ENCODE measurements at places on chromosomes 2 and 18.

GRCh38 chr18:49527631-49528327 lies 34.1 kb upstream of the LIPG start:
- no peak for DNase-seq

- no peak for DNase-seq
Observed at GRCh38 chr2:176443946-176444345, 174.7 kb downstream of the MTX2 start.

- no peak for DNase-seq
Observed at GRCh38 chr2:74131901-74132300, 15.8 kb downstream of the BOLA3 start.

GRCh38 chr2:205781244-205781931 lies 99.1 kb downstream of the NRP2 start:
- DNase-seq = no peak

DNA sequence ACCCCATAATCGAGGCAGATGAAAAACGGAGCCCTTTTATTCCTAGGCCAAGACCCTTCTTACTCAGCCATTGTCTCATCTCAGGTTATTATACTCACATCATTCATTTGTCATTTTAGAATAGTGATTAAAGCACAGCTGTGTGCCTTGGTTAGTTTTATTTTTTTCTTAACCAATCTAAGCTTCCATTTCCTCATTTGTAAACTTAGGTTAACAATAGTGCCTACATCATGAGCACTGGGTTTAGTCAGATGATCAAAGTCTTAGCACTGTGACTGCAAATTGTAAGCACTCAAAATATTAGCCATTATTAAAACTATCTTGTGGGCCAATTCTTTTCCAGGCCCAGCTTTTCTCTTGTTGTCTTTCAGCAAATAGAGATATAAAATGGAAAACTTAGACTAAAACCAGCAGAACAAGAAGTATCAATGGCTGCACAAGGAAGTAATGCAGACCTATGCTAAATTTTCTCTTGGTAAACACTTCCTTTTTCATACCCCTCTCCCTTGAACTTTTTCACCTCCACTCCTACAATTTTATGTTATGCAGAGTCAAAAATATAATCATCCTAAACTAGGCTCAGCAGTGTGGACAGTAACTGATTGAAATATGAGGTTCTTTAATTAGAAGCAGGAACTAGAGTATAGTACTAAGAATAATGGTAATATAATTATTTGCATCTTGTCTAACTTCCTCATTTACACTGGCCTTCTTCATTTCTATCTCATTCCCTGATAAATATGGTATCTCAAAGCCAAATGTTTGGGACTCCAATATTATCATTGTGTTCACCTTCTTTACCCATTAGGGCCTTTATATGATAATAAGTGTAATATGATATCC lies 21.5 kb upstream of the GALNT3 start:
- no peak for DNase-seq

DNA sequence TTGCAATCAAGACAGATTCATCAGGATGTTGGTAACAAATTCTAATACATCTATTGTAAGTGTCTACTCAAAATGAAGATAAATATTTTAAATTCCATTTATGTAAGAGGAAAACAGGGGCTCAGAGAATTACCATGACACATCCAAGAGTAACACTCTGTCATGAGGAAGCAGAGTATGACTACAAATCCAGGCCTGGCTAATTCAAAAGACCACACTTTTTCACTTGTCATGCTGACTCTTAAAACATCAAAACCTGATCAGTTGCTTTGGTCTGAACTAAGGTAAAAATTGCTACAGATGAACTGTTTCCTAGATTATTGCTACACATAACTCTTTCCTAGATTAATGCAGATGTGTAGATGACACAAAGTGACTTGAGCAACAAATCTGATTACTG lies 880.6 kb downstream of the TSN start:
- no peak for DNase-seq

DNA sequence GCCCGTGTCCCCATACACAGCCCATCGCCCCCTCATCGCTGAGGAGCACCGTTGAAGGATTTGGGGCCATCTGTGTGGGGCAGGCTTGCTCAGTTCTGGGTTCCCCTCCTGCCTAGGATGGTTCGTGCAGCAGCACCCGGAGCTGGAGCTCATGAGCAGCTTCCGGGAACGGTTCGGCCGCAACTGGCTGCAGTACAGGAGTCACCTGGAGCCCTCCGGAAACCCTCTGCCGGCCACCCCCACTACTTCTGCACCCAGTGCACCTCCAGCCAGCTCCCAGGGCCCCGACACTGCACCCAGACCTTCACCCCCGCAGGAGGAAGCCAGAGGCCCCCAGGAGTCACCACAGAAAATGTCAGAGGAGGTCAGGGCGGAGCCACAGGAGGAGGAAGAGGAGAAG lies 10.3 kb downstream of the STK11IP start:
- DNase-seq = no peak

GRCh38 chr2:101127319-101128056 lies 23.7 kb downstream of the TBC1D8 start:
- DNase-seq = no peak

DNA sequence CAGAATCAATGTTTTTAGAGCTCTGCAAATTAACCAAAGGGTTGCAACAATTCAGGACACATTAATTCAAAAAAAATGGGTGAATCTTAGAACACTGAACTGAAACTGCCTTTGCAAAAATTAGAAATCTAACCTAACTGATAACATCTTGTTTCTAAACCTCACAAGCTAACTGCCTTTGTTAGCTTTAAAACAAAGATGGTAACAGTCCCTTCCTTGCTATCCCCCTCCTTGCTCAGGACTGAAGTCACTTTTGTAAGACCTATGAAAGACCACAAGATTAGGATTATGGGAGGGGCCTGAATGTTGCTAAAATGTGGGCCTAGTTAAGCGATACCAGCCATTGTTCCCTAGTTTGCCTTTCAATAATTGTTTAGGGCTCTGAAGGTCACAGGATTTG lies 44.9 kb upstream of the LONRF2 start:
- DNase-seq = peak; percentile 14

GRCh38 chr2:28287256-28287915 lies 105.3 kb upstream of the FOSL2 start:
- no peak for DNase-seq

GRCh38 chr18:40037356-40037755 lies 1917.7 kb upstream of the PIK3C3 start:
- no peak for DNase-seq

DNA sequence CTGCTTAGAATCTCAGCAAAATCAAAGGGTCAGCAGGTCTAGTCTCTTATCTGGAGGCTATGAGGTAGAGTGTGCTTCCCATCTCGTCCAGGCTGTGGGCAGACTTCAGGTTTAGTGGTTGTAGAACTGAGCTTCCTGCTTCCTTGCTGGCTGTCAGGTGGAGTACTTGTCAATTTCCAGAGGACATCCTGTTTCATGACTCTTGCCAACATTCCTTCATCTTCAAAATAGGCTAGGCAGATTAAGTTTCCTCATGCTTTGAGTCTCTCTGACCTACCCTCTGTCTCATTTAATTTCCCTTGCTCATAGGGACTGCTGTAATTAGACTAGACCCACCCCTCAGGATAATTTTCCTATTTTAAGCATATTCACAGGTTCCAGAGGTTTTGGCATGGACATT lies 562.6 kb downstream of the SPAG16 start:
- DNase-seq = no peak

DNA sequence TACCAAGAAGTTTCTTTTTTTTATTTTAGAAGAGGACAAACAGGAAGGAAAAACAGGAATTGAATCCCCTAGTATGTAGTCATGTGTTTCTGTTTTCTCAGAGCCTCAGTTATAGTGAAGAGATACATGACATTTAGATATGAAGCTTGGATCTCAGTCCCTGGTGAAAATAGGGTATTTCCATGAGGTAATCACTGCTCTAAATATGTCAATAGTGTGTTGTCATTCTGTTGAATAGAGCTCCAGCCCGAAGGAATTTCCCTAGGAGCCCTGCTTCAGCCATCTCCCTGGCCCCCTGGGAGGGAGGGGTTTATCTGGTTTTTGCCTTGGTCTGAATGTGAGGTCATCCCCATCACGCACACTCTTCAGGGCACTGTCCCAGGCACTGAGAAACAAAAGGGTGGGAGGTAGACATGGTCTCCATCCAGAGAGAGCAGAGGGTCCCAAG lies 47.1 kb upstream of the REL start:
- no peak for DNase-seq

- DNase-seq = no peak
Observed at GRCh38 chr2:56565143-56565542, 381.4 kb downstream of the CCDC85A start.

DNA sequence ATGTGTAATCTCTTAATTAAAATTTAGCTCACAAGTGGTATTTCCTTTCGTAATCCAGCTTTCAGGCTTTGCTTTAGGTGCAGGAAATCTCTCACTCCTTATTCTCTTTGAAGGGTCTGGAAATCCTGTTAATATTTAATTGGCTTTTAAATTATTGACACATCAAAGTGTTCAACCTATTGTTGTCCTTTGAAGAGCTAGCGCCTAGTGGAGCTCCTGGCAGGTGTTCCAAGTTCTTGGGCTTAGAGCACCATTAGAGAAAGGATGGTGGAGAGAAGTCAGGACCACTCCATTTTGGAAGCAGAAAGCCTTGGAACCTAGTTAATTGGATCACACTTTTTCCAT lies 92.4 kb downstream of the CABLES1 start:
- no peak for DNase-seq

DNA sequence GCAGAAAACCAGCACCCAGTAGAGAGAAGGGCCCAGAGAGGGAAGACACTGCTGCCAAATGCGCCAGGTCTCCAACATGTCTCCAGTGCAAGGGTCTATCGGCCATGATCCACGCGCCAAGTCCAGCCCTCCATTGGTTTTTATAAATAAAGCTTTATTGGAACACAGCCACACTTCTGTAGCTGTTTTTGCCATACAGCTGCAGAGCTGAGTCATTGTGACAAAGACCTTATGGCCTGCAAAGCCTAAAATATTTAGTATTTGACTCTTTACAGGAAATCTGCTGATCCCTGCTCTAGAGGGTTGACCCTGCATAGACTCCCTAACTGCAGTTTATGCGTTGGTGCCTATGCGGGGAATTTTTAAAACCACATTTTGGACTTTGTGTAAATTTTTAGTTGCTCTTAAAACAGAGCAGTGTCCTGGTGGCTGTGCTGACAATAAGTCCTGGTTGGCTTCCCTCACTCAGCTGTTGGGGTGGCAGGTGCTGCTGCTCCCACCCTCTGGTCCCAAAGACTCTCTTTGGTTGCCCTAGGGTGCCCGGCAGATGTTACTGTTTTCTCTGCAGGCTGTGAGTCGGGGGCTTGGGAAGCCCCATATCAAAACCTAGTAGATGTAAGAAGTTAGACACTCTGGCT lies 154.9 kb downstream of the CTIF start:
- no peak for DNase-seq

DNA sequence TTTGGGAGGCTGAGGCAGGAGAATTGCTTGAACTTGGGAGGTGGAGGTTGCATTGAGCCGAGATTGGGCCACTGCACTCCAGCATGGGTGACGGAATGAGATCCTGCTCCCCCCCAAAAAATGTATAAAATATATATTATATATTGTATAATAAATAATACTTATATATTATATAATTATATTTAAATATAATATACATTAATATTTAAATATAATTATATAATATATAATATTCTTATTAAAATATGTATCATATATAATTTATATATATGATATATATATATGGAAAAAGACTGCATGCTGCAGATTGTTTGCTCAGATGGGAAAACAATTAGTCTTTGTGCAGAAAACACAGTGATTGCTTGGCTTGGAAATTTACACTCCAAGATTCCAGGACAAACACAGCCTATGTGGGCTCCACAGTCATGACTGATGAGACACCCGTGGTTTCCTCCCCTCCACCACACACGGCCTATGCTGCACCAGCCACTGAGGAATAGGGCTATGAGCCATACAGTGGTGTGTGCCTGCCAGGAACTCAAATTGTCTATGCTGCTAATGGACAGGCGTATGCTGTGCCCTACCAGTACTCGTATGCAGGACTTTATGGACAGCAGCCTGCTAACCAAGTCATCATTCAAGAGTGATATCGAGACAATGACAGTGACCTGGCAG lies 30.0 kb downstream of the PMAIP1 start:
- DNase-seq = no peak

DNA sequence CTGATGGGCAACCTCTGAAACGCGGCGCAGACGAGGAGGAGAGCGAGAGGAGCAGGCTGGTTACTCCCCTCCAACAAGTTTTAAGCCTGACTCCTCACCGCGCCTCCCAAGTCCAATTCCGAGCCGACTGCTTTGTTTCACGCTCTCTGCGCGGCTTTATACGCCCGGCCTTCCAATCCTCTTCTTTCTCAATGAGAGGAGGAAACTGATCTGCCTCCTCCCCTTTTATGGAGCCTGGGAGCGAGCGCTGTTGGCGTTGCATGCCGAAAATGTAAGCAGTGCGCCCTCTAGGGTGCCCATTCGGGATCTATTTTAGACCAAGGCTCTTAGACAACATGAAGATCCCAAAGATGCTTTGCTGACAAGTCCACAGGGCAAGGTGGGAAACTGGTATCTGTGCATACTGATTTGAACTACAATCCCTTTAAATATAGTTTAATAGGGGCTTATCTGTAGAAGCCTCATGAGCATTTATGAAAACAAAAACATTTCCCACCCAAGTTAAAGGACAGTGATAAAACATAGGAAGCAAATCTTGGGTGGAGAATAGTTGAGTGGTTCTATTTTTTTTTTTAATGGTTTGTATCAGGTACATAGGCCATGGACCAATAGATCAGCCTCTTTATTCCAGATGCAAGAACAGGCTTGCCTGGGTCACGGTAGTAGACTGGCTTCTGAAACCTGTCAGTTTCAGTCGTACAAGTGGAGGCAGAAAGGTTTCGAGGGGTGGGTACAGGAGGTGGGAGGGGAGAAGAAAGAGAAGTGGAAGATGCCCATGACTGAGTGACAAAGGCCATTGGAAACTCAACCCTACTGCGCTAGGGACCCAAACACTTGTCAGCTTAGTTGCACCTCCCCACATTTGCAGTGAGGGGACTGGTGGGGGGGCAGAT lies at the start of gene RND3:
TSS of gene RND3 (minus strand) at position 131 of the 893 bp plus-strand sequence. CDS start 250 bp downstream, outside the sequence.
- DNase-seq = peak; percentile 70

- DNase-seq = no peak
Observed at GRCh38 chr2:238169048-238169707, 10.4 kb downstream of the ERFE start.

DNA sequence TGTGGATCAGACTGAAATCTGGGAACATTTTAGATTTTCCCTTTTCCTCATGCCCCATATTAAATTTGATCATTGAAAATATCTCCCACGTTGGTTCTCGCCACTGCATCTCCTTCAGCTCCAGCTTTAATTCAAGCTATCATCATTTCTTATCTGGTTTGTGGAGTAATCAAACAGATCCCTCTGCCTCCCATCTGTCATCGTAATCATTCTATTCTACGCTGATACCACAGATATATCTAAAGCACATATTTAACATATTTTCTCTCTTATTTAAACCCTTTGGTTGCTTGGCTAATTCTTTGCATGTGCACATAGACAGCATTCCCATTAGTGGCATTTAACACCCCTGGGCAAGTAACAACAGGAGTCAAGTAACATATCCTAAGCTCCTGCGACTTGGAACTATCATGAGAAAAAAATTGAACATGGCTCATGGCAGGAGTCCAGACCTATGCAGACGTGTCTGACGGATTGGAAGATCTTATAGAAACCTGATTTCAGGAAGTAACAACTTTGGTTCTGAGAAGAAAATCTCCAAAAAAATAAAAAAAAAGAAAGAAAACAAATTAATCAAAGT lies 158.8 kb upstream of the KYNU start:
- DNase-seq = no peak
